NCI-H1105 treated with DMSO at 0.1 percent for 48 hours (cell line): ENCODE measurements at places on chromosomes 12 and 14.

DNA sequence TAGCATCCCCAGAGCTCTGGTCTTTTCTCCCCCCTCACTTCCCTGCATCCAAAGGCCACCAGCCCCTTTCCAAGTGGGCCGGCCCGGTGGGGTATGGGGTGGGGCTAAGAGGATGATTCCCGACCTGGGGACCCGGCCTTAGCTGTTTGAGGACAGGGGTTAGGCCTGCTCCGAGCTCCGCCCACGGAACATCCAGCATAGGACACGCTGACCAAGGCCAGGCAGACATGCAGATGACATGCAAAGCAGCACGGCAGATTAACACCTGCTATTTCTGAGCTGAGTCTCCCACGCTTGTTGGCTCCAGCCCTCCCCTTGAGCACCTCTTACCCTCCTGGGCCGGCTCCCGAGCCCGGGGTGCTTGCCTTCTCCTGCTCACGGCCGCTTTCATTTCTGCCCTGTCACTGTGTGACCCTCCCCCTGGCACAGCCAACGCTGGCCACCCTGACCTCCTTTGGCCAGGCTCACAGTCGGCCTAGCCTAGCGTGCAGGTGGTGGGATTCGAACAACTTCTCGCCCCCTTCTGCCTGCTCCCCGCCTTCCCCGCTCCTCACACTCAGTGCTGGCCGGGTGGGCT, 40.2 kb downstream of the TEAD4 start:
- no peak for DNase-seq

- DNase-seq = no peak
These were observed 9.3 kb downstream of the RILPL2 start for GRCh38 chr12:123427036-123427769.

DNA sequence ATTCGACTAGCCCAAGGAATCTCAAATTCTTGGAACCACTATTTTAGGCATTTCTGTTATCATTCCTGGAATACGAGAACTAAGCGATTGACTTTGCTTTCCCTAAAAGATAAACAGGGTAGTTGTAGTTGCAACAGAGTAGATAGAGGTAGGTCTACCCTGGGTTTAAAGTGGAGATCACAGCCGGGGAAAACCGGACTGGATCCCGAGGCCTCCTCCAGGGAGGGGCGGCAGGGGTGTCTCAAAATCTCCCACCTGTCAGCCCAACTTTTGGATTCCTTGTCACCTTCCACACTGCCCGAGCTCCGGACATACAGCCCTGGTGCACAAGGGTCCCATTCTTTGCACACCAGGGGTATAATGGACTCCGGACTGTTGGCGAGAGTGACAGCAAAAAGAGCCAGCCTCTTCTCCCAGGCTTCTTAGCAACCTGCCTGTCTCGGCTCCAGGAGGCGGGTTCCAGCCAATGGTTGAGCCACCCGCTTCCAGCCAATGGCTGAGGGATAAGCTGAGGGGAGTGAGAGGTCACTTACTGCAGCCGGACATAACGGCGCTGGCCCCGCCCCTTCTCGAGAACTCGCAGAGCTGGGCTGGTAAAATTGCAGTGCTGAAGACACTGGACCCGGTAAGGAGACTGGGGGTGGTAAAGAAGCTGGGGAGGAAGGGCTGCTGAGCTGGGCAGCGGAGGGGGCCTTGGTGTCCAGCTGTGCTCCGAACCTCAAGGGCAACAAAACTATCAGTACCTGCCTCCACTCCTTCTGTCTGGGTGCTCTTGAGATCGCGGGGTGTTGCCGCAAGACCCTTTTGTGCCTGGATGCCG, at the start of gene SUOX:
Gene SUOX (plus strand): TSS at position 562 of the 820 bp plus-strand sequence. CDS start 4,946 bp downstream, outside the sequence.
- peak; percentile 74 for DNase-seq

DNA sequence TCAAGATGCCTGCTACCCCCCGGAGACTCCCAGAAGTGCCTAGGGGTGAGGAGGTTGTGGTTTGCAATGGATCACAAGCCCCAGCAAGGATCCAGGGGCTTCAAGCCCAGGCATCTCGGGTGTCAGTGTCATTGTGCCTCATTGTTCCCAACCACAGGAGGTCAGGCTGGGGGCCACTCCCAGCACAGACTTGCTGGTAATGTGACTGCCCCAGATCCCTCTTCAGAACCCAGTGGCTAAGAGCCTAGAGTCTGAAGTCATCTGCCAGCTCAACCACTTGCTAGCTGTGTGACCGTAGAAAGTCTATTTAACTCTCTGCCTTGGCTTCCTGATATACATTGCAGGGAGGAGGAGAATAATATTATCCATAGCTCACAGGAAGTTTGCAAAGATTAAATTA, 7.7 kb upstream of the ASB2 start:
- no peak for DNase-seq

DNA sequence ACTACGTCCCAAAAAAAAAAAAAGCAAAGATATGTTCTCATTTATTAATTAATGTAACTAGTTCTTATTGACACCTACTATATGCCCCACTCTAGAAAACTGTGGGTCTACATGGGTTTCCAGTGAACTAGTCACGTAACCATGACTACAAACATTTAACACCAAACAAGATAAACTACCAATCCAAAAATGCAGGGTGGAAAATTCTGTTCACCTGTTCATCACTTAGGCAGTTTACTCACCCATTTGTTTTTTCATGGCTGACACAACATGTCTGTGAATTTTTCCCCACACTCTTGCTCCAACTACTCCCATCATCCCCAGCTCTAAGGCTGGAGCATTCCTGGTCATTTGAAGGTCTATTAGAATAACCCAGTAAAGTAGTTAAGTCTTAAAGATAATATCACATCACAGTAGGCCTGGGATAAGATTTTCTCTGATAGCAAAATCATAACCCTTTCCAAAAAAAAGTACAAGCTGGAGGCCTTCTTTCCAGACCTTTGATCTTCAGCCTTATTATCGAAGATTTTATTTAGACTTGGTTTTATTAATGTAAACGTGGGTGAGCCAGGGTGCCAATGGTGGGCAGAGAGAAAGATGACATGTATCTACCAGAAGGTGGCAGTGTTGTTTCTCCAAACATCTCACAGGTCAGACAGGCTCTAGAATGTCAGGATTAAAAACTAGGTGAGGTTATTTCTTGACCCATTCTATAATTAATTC, 61.6 kb upstream of the DAAM1 start:
- peak; percentile 81 for DNase-seq

DNA sequence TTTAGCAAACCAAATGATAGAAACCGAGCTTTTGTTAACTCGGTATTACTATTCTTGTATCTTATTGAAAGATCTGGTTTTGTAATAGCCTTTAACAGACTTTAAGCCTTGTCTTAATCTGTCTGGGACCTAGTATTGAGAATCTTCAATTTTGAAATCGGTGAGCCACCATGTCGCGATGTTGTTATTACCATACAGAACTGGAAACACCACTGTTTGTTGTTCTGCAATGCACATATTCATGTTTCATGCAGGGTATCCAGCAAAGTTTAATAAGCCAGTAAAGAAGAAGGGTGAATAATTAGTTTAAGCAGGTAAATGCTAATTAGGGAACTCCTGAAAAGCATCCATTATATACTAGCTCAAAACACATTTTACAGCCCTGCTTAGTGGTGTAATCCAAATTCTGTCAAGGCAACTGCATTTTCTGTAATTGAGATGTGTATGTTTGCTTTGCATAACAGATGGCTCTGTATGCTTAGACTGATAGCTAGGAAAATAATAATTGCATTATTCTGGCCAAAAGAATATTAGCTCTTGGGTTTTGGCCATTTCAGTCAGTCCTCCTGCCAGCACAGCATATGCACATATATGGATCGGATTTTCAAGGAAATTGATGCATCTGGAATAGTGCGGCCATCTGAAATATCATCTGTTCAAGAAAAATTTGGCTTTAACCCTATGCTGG, 389.2 kb downstream of the EGLN3 start:
- DNase-seq = peak; percentile 80

DNA sequence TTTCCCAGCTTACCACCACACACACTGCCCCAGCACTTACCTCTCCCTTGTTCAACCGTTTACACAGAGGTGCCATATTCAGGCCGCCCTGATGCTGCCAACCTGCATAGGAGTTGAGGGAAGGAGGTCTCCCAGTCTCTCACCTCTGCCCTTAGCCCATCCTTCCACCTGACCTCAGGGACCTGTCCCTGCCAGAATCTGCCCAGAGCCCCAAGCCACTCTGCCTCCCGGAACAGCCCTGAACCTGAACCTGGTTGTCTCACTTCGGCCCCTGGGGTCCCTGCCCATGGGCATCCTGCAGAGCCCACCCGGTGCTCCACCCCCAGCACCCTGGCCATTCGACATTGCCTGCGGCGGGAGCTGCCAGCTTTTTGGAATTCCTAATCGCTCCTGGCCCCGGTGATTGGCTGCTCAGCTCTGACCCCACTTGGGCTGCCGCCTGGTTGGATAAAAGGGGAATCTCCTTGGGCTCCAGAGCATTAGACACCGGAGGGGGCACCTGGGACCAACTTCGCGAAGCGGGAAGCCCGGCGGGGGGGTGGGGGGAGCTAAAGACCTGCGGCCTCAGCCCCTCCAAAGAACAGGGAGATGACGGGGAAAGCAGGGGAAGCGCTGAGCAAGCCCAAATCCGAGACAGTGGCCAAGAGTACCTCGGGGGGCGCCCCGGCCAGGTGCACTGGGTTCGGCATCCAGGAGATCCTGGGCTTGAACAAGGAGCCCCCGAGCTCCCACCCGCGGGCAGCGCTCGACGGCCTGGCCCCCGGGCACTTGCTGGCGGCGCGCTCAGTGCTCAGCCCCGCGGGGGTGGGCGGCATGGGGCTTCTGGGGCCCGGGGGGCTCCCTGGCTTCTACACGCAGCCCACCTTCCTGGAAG, at the start of gene VSX2:
Gene VSX2 (plus strand): TSS at position 476 of the 874 bp plus-strand sequence. CDS start 113 bp downstream, at position 589.
- DNase-seq = no peak

- DNase-seq = no peak
These were observed 62.4 kb downstream of the PLEKHG3 start for GRCh38 chr14:64766430-64767151.

DNA sequence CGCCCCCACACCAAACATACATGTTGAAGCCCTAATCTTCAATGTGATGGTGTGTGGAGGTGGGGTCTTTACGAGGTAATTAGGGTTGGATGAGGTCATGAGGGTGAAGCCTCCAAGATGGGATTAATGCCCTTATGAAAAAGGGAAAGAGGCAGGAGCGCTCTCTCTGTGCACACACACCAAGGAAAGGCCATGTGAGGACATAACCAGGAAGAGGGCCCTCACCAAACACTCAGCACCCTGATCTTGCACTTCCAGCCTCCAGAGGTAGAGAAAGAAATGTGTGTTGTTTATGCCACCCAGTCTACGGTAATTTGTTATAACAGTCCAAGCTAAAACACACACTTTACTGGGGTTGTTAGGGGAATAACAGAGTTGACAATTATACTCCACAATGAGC, 14.6 kb upstream of the PITPNM2 start:
- DNase-seq = no peak

DNA sequence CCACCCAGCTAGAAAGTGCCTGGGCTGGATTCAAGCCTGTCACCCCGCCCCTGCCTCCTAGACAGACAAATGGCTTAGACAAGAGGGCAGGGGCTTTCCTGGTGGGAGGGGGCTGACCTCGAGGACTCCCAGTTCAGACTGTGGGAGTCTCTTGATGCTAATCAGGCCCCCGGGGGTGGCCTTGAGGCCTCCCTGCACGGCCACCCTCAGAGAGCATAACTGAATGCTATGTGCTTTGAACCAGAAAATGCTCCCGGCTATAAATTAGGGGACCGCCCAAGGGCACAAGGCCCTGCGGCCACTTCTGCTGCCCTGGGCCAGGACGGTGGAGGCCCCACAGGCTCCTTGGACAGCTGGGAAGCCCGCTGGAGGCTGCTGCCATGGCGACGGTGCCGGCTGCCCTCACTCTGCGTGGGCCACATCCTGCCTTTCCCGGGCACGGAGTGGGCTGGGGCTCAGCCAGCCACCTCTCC, 111.0 kb upstream of the NCOR2 start:
- DNase-seq = no peak

DNA sequence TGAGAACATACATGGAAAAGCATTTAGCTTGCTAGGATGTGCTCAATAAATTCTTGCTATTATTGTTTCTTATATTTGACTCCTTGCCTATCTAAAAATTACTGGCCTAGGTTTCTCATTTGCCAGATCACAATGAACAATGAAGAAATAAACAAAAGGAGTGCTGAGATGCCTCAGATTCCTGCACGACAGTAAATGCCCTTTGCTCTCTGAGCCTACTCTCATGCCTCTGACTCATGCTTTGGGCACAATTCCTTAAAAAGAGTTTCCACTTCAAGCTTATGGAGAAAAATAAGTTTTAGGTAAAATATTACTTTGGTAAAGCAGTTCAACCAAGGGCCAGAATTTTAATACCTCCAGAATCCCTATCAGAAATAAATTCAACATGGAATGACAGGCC, 30.9 kb downstream of the GRIN2B start:
- no peak for DNase-seq

DNA sequence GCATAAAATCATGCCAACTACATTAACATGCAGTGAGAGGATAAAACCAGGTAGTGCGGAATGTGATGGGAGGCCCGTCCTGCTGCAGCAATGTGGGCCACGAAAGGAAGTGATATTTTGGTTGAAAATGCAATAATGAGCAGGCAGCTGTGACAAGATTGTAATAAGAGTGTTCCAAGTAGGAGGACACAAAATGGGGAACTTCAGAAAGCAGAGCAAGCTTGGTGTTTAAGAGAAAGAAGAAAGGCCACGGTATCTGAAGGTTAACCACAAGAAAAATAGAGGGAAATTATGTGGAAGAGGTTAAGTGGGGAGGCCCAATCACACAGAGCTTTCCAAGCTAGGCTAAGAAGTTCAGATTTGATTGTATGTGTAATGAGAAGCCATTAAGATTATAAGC, 34.3 kb downstream of the OVCH1 start:
- DNase-seq = no peak

DNA sequence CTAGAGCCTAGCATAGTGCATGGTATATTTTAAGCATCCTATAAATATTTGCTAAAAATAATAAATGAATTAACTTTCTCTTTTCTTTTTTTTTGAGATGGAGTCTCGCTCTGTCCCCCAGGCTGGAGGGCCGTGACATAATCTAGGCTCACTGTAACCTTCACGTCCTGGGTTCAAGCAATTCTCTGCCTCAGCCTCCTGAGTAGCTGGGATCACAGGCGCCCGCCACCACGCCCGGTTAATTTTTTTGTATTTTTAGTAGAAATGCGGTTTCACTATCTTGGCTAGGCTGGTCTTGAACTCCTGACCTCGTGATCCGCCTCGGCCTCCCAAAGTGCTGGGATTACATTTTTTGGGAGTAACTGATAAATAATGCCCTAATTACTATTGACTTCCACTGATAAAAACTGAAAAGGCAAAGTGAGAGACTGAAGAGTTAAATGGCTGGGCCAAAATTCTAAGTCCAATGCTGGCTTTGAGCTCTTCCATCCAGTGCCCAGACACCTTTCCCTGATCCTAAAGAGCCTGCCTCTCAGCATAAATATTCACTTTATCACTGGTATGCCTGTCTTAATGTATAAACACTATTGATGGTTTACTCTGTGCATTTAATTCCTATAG, 213.0 kb upstream of the KRR1 start:
- no peak for DNase-seq

GRCh38 chr14:53767566-53767965, 189.1 kb downstream of the BMP4 start:
- peak; percentile 44 for DNase-seq

GRCh38 chr12:103698752-103699560, 111.9 kb downstream of the STAB2 start:
- DNase-seq = no peak
